ENCODE measurements at places on chromosomes 6 and 20. TPM values are rescaled to one million over a fixed set of nuclear protein-coding genes. Genes with fewer than 3 reads are reported as not detected.
A peak's percentile ranks its signal among the peaks of the same experiment; 100 is the strongest.

- DNase-seq, result no peak
- H3K27me3 ChIP-seq, result no peaks in the 10 kb centered on the region
- H3K4me1 ChIP-seq, result peaks cover 2% of the 10 kb centered on the region
- H3K36me3 ChIP-seq, result no peaks in the 10 kb centered on the region
- no peak overlapping the region for H3K27ac ChIP-seq
Measured at GRCh38 chr6:143298071-143298470, 152.4 kb downstream of the ADAT2 start.

GRCh38 chr6:6781873-6782227 is 193.3 kb downstream of the LY86 start:
- H3K4me3 ChIP-seq, result no peak overlapping the region
- peak; percentile 22 for DNase-seq
- H3K36me3 ChIP-seq, result no peaks in the 10 kb centered on the region
- no peak overlapping the region for H3K27ac ChIP-seq

DNA sequence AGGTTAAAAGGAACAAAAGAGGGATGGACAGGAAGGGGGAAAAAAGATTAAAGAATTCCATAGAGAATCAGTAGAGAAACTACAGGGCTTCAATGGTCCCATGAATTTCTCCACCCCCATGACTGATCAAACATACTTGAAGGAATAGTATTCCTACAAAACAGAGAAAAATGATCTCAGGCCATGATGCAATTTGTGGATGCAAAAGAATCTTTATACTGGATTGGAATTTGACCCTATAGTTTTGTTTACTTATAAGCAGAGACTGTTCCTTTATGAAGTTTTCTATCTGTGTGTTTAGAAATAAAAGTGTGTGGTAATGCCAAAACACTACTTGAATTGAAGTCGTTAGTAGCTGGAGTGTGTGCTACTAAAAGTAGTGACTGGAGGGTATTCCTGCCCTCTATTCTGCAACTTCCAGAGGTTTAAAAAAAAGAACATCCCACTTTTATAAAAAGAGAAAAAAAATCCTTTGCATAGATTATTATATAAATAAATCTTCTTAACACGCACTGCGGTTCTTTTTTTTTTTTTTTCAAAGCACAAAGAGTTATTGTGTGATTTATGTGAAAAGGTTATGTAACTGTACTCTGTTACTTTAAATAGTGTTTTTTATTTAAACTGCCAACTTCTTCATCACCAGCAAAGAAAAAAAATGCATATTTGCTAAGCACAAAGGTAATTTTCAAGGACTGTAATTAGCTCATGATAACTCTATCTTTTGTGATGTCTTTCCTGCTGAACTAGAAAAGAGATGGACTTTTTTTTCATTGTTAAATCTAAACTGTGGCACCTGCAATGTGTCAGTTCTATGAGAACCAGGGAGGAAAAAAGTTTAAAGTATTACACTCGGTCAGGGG is 214.5 kb upstream of the CITED2 start:
- no peak for DNase-seq
- peaks cover 3% of the 10 kb centered on the region for H3K4me1 ChIP-seq
- no peaks in the 10 kb centered on the region for H3K36me3 ChIP-seq
- H3K4me3 ChIP-seq, result no peak overlapping the region

- H3K4me3 ChIP-seq, result no peak overlapping the region
- no peaks in the 10 kb centered on the region for H3K36me3 ChIP-seq
- no peaks in the 10 kb centered on the region for H3K27me3 ChIP-seq
Measured at GRCh38 chr6:2619651-2620050, 131.1 kb downstream of the MYLK4 start.

DNA sequence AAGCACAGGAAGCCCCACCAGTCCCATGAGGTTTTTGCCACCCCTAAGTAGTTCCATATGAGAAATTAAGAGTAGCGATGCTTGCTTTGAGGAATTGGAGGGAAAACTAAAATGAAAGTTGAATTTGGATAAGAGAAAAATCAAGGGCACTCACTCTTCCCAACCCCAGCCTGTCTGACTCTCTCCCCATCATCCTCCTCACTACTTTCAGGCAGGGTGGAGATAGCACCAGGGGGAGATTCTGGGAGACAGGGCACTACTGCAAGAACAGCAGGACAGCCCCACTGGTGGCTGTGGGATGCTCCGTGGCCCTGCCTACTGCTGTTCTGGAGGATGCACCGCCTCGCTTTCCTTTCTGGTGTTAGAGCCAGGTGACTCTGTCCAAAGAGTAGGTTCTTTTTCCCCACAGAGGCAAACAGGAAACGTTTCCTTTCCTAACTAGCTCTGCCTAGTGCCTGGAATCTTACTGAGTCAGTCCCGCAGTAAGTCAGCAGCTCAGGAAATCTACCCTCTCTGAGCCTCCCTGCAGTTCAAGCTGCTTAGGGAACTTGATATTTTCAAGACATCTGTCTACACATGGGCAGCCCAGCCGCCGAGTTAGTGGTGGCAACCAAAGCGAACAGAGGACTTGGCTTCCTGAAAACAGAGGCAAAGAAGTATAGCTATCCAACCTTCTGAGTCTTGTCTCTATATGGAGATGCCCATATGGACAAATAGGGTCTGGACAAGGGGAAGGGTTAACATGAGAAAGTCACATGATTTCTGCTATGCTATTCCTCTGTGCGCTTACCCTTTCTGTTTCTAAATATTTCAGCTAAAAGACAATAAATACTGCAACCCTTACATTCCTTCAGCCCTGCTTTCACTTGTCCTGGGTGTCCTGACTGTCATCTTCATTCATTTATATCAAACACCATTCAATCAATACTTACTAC is 11.4 kb downstream of the HLA-E start:
- no peak for DNase-seq
- H3K27ac ChIP-seq, result no peak overlapping the region
- peaks cover 3% of the 10 kb centered on the region for H3K27me3 ChIP-seq
- no peaks in the 10 kb centered on the region for H3K4me1 ChIP-seq

GRCh38 chr6:166313255-166314070 is 5.3 kb upstream of the PRR18 start:
- peaks cover 9% of the 10 kb centered on the region for H3K27me3 ChIP-seq
- no peak overlapping the region for H3K4me3 ChIP-seq
- no peak overlapping the region for H3K27ac ChIP-seq
- DNase-seq, result peak; percentile 49
- peaks cover 8% of the 10 kb centered on the region for H3K4me1 ChIP-seq
- H3K36me3 ChIP-seq, result peaks cover 7% of the 10 kb centered on the region

Gene KHDC1
- total RNA-seq, result 7.2 TPM

Gene GRM1
- total RNA-seq, result 12.2 TPM

DNA sequence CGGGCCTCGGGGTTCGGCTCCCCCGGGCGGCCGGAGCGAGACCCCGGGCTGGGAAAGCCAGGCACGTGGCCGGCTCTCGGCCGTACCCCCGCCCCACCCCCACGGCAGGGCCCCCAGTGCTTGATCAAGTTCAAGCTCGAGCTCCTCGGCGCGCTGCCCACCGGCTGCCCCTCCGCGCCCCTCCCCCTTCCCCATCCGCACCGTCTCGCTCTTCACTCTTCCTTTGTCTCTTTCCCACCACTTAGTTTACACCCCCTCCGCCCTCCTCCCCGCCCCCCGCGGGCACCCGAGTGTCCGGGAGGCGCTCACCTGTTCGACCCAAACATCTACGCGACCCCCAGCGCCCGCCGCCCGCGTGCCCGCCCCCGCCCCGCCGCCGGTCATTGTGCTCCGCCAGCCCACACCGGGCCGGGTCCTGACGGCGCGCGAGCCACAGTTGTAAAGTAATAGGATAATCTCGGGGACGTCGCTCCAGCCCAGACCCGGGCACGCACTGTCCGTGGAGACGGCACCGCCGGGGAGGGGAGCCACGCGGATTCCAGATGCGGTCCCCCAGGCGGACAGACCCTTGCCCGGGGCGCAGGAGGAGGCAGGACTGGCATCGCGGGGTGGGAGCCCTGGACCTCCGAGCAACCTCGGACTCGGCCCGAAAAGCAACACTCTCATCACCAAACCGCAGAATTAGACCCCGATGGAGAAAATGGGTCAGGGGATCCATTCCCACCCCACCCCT is 100.7 kb downstream of the NOL4L start:
- H3K27ac ChIP-seq, result peak overlapping the region; percentile 70
- H3K4me1 ChIP-seq, result peaks cover 45% of the 10 kb centered on the region
- no peaks in the 10 kb centered on the region for H3K27me3 ChIP-seq
- DNase-seq, result peak; percentile 86
- H3K4me3 ChIP-seq, result peak overlapping the region; percentile 70
- H3K36me3 ChIP-seq, result no peaks in the 10 kb centered on the region

Gene OPRL1
- total RNA-seq, result 13.9 TPM

GRCh38 chr6:73738367-73739028 is 42.5 kb downstream of the CD109 start:
- H3K27ac ChIP-seq, result no peak overlapping the region
- H3K4me3 ChIP-seq, result no peak overlapping the region
- no peaks in the 10 kb centered on the region for H3K36me3 ChIP-seq
- DNase-seq, result no peak
- no peaks in the 10 kb centered on the region for H3K4me1 ChIP-seq
- H3K27me3 ChIP-seq, result no peaks in the 10 kb centered on the region

- H3K4me1 ChIP-seq, result peaks cover 8% of the 10 kb centered on the region
- no peak overlapping the region for H3K27ac ChIP-seq
- H3K36me3 ChIP-seq, result no peaks in the 10 kb centered on the region
- no peak overlapping the region for H3K4me3 ChIP-seq
Measured at GRCh38 chr20:13341737-13342393, 120.8 kb downstream of the ISM1 start.
